ENCODE measurements at places on chromosomes 5 and 9.
A peak's percentile ranks its signal among the peaks of the same experiment; 100 is the strongest.

DNA sequence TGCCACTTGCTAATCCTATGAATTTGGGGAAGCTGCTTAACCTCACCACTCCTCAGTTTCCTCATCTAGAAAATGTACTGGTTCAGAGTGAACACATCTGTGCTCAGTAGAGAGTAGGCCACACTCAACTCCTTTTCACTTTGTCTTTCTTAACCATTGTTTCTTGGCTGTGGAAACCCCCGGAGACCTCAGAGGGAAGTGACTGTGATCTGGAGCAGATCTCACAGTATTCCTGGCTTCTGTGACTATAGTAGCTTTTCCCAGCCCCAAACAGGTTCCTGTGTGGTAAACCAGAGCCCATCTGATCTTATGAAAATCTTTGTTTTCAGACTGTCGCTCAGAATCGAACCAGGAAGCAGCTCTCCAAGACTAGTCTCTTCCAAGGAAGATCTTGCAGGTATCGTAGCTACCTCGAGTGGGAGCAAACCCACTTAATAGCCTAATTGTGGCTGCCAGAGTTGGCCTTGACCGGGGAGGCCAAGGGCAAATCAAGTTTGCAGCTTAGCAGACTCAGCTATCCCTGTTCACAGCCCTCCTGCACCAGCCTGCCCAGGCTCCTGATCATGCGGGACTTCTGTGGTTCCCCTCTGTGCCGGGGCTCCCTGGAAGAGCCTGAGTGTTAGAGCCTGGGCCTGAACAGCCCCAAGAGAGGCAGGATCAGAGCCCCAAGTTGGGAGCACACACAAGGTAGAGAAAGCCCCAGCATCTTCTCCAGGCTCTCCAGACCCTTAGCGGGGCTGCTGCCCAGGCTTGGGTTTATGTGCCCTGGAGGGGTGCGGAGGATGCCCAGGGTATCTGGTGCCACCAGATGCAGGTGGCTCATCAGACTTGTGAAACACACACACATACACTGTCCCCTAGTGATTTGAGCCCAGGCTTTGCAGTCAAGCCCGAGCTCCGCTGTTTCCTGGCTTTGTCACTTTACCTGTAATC is 52.2 kb upstream of the ANGPTL2 start:
- DNase-seq, result no peak

DNA sequence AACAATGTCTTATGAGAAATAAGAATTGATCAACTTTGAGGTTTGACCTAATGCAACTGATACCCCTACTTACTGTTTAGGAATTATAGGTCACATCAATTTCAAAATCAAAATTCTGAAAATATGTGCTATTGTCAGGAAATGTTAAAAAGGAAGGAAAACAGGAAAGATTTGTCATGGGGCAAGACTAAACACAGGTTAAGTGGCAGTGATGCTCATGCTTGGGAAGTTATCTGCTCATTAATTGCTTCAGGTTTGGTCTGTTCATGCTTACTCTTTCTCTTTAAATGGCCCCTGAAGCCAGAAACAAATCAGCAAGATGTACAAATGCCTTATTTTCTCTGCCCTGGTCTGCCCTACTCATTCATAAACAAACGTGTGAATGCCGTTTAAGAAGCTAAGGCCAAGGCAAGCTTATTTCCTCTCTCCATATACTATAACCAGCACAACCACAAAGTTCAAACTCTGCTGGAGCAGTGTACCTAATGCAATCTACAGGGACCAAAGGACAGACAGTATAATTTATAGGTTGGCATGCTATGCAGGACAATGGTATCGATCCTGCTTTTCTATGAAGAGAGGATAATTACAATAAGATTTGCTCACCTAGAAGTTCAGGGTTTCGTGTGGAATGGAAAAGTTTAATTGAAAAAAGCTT is 177.2 kb downstream of the GNAQ start:
- no peak for DNase-seq

DNA sequence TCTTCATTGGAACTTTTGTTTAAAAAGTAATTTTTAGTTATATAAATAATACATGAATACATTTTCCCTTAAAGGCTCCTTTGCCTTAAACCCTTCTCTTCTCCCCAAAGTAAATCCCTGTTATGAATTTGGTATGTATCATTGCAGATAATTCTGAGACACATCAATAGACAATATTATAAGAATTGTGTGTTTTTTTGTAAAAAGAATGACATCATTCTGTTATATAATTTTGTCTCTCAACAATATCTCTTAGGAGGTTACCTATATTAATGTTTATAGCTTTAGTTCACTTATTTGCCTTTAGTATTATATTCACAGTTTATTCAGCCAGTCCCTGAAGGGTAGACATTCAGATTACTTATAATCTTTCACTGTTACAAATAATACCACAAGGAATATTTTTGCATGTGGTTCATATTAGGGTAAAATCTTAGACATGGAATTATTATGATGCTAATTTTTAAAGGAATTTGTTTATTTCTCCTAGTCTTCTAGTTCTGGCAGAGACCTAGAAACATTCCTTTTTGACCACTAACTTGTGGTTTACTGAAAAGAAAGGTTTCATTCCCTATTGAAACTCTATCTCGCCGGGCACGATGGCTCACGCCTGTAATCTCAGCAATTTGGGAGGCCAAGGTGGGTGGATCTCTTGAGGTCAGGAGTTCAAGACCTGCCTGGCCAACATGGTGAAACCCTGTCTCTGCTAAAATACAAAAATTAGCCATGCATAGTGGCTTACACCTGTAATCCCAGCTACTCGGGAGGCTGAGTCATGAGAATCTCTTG is 105.6 kb downstream of the KCTD16 start:
- no peak for DNase-seq

GRCh38 chr9:106487266-106487665 is 375.7 kb upstream of the ZNF462 start:
- DNase-seq, result no peak

GRCh38 chr5:133487093-133487492 is 125.2 kb downstream of the FSTL4 start:
- no peak for DNase-seq

- no peak for DNase-seq
These were observed 279.6 kb upstream of the VLDLR start for GRCh38 chr9:2341956-2342355.

GRCh38 chr5:119393746-119394145 is 37.9 kb downstream of the TNFAIP8 start:
- DNase-seq, result no peak

DNA sequence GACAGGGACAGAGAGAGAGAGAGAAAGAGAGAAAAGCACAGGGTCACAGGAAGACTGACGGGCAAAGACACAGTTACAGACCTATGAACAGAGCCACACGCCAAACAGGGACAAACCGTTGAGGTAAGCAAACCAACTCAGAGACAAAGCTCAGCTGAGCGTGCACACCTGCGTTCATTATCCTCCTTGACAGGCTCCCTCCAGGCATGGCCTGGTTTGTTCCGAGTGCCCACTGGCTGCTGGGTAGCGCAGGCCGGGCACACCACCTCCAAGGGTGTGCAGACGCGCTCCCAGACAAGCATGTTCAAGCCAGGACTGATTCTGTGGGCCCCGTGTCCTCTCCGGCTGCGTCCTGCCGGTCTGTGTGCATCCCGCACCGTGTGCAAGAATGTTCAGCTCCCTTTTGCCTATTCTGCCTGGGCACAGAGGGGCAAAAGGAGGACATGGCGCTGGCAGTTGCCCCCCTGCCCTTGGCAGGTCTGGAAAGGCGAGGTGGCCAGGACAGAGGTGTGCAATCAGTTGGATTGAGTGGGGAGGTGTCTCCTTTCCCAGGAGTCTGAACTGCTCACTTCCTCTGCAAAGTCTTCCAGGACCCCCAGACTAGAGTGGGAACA is 467 bp upstream of the SMIM32 start:
- DNase-seq, result no peak

GRCh38 chr9:123361086-123361730 is 5.2 kb downstream of the CRB2 start:
- DNase-seq, result no peak

GRCh38 chr9:81074221-81074620 is 615.1 kb downstream of the TLE1 start:
- no peak for DNase-seq

- no peak for DNase-seq
These were observed 42.6 kb downstream of the NEK6 start for GRCh38 chr9:124300312-124300711.

GRCh38 chr9:32728181-32728580 is 55.2 kb upstream of the TMEM215 start:
- DNase-seq, result no peak

GRCh38 chr9:9284201-9284600 is 1328.6 kb downstream of the PTPRD start:
- DNase-seq, result no peak

GRCh38 chr9:91726406-91727100 is 223.5 kb downstream of the ROR2 start:
- DNase-seq, result no peak

GRCh38 chr5:88660947-88661805 is 221.8 kb downstream of the MEF2C start:
- no peak for DNase-seq

- no peak for DNase-seq
These were observed 160.1 kb upstream of the ZNF608 start for GRCh38 chr5:124906339-124907097.

DNA sequence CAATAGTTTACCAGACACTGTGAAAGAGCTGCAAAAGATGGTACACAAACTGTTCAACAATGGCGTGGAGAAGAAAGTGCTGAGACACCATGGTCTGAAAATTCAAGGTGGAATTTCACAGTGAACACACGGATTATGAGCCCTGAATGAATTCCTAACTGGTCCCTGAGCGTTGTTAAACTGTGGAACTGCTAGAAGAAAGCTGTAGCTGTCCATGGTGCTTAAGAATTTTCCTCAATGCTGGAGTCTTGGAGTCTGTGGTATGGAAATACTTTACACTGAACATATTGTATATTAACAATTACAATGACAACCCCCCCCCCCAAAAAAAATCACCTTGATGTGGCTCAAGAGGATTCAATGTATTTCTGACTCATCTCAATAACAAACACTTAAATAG is 68.5 kb downstream of the SLC24A2 start:
- no peak for DNase-seq

DNA sequence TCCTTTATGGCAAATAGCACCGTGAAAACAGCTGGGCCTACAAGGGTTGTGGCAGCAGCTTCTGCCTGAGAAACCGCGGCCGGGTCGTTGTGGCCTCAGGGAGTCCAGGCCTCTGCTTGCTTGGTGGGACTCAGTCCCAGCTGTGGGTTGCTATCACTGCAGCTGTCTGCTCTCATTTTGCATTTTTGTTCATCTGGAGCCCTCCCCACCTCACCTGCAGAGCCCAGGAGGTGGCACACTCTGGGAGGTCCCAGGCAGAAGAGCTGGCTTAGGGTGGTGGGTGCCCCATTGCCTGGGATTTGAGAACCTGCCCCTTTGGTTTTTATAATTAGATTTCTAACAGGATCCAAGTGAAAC is 138.4 kb downstream of the GADD45G start:
- peak; percentile 12 for DNase-seq

DNA sequence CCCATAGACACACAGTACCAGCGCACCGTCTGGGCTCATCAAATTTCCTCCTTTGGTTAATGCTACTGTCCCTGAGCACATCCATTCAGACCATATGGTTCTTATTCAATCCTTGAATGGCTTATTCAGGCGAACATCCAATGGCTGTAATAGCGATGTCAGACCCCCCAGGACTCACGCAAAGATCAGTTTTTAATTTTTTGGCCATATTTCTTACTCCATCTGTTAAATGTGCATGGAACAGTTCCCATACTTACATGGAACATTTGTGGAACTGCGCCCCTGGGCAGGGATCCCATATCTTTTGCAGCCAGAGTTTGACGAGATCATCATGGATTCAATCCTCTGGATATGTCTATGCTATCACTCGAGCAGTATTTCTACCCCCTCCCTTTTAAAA is 213.2 kb downstream of the ADAMTS6 start:
- no peak for DNase-seq

- no peak for DNase-seq
These were observed 960 bp downstream of the CANX start for GRCh38 chr5:179699616-179700237.

GRCh38 chr5:93622240-93622885 is 39.3 kb downstream of the NR2F1 start:
- peak; percentile 28 for DNase-seq

- DNase-seq, result no peak
These were observed 389.8 kb upstream of the SEMA6A start for GRCh38 chr5:116964438-116964837.

GRCh38 chr9:136089697-136090045 is 5.4 kb downstream of the NACC2 start:
- no peak for DNase-seq

DNA sequence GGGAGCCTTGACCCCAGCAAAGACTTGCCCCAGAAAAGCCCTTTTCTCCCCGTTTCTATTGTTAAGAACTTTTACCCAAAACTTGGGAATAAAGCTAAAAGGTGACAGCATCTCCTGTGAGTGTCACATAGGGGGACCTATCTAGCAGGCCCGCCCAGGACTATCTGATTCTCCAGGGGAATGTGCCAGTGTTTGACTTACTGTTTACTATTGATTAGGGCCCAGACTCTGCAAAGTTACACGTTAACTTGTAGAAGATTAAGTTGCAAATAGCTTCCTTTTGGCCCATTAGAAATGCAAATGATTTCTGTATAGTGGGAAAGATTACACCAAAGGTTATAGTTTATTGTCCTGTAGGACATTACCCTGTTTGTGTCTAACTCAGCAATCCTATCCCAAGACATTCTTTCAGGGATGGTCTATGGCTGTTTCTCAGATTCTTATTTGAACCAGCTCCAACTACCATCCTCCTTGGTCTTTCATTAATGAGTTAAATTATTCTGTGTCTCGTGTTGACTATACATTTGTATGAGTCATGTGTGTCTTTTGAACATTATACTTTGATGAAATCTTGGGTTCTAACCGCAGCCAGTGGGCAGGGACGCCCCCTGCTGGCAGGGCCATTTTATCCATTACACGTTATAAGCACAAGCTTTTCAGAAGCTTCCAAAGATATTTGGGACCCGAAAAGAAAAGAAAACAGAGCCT is 60.7 kb downstream of the HRH2 start:
- peak; percentile 36 for DNase-seq

Data from T-helper 9 cell (primary cell).